Muscle of back (tissue), 13 donors: ENCODE measurements at places on chromosomes 12 and 14.

DNA sequence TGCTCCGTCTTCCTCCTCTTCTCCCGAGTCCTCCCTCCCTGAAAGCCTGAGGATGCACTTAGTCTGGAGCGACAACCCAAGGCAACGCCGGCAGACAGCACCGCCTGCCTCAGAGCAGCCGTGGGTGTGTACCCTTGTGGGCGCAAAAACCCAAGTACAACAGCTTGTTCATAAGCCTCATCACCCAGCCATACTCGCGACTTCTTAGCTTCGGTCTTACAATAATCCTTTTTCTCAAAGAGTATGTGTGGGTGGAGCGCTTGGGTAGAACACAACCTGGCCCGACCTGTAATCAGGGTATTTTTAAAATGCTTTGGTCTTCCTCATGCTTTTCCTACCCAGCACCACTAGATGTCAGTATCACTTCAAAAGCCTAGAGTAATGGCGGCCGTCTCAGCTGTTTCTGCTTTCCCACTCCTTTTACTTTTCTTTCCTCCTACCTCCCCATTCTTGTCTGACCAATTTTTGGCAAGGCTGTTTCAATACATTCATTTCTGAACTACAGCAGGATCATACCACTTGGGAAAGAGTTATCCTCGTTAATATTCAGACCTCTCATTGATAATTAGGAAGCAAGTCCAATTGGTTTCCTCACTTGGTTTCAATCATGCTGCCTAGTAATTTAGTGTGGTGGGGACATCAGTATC, 198.9 kb downstream of the EPS8 start:
- peak; percentile 88 for DNase-seq

GRCh38 chr12:48826209-48826855, 8.0 kb downstream of the CACNB3 start:
- DNase-seq: no peak

DNA sequence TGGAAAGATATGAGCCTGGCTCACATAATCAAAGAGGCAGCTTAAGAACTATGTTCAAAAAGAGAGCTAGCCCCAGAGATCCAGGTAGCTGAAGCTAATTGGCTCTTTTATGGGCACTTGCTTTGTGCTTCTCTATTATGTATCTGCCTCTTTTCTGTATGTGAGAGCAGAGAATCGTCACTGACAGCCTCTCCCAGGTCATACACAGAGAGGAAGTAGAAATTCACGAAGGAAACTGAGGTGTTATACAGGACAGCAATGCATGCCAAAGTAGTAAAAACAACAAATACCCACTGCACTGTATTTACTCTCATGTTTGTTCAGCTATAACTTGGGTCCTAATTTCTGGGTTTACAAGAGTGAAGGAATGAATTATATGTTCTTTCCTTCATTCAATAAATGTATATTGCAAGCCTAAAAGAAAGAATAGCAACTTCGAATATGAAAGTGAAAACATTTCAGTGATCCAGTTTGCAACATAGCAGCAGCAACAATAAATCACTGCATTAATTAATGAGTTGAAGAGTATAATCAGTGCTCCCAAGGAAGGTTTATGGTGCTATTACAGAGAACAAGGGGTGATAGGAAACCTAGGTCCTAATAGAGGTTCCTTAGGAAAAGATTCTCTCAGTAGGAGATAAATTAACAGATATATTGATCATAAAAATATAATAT, 47.1 kb upstream of the ATXN7L3B start:
- no peak for DNase-seq

DNA sequence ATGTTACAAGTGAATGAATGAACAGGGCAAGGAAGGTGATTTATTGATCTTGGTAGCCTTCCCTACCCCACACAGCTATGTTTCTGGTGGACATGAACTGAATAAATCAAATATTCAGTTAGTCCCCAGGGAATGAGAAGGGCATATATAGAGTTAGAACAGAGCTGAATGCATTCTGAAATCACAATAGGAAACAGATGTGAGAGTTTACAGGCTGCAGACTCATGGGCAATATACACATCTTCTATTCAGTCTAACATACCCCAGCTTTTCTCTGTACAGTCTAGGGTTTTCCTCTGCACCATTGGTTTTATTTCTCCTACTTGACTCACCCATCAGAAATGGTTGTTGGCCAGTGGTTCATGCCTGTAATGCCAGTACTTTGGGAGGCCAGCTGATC, 7.3 kb upstream of the STX2 start:
- no peak for DNase-seq

DNA sequence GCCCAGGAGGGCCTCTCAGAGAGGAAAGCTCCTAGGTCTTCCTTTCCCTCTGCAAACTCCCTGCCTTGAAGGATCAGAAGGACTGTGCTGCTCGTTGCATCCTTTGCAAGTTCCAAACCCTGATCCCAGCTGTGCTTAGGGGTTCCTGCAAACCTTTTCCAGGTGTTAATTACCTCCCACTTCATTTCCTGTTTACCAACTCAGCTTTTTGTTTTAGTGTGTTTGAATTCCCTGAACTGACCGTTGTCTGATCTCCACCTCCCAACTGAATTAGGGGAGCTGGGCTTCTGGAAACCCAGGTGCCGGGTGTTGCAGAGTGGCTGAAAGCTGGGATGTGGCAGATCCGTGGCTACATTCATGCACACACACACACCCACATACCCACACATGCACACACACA, 20.6 kb upstream of the BDKRB1 start:
- DNase-seq: no peak

DNA sequence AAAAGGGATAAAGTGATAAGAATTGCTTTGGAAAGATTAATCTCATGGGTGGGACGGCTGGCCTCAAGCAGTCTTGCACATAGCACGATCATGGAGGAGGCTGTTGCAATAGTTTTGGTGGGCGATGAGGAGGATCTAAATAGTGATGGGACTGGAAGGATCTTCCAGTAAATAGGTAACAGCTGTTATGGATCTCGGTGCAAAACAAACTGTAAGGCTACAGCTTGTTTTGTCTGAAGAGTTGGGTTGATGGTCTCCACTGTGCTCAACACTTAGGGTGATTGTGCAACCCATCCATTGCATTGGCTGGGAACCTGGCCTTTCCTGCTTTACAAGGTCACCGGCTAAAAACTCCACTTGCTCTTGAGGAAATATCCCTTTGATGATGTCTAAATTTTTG, 21.0 kb downstream of the IGF1 start:
- no peak for DNase-seq
